ENCODE measurements at places on chromosomes 16 and 17.
A peak's percentile ranks its signal among the peaks of the same experiment; 100 is the strongest.

DNA sequence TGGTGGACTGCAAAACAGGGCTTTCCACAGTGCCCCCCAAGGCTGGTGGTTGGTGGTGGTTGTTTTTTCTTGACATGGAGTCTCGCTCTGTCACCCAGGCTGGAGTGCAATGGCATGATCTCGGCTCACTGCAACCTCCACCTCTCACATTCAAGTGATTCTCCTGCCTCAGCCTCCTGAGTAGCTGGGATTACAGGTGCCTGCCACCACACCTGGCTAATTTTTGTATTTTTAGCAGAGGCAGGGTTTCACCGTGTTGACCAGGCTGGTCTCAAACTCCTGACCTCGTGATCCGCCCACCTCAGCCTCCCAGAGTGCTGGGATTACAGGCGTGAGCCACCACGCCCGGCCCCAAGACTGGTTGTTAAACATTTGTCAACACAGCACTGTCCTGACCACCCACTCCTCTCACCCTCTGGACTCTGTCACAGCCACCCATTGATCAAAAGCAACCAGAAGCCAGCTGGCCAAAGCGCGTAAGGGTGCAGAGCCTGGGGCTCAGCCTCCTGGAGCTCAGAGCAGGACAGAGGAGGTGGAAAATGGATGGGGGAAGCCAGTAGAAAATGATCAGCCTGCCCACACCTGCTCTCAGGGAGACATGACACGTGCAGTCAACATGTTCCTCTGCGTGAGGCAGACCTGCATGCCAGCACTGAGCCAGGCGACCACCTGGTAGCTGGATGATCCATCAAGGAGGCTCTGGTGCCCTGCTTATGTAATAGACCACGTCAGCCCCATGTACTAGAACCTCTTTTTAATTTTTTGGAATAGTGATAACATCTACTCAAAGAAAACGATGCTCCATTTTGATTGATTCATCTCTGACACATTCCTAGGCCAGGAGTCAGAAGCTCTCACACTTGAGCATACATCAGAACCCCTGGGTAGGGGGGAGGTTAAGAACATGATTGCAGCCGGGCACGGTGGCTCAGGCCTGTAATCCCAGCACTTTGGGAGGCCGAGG, 14.8 kb upstream of the OSGIN1 start:
- DNase-seq = no peak

DNA sequence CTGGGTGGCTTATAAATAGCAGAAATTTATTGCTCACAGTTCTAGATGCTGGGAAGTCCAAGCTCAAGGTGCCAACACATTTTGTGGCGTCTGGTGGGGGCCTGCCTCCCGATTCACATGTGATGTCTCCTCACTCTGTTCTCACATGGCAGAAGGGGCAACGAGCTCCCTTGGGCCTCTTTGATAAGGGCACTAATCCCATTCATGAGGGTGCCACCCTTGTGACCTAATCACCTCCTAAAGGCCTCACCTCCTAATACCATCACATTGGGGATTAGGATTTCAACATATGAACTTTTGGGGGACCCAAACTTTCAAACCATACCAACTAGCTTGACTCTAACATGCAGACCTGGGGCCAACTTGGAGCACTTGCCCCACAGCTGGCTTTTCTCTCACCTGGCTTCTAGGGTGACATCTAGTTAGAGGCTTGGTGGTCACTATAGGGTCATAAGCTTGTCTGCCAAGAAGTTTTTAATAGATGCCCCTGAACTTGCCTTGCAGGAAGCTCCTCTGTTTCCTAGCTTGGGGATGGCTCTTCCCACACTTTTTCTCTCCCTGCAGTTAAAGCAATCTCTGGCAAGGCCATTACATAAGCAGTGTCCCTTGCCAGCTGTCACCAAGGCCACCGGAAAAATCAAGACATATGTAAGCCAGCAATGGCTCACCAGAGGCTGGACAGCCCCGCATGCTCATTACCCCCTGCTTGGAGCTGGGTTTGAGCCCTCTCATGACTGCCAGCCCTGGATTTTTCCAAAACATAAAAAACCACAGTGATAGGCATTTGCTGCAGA, 8.4 kb upstream of the MED9 start:
- no peak for DNase-seq

GRCh38 chr16:18983565-18984434, at the start of gene TMC7:
TMC7 (plus strand) TSS chr16:18983934; CDS start chr16:18984064, 130 bp downstream.
- DNase-seq = peak; percentile 76

GRCh38 chr16:67236563-67237395, 9.8 kb downstream of the TMEM208 start:
- DNase-seq = peak; percentile 49

DNA sequence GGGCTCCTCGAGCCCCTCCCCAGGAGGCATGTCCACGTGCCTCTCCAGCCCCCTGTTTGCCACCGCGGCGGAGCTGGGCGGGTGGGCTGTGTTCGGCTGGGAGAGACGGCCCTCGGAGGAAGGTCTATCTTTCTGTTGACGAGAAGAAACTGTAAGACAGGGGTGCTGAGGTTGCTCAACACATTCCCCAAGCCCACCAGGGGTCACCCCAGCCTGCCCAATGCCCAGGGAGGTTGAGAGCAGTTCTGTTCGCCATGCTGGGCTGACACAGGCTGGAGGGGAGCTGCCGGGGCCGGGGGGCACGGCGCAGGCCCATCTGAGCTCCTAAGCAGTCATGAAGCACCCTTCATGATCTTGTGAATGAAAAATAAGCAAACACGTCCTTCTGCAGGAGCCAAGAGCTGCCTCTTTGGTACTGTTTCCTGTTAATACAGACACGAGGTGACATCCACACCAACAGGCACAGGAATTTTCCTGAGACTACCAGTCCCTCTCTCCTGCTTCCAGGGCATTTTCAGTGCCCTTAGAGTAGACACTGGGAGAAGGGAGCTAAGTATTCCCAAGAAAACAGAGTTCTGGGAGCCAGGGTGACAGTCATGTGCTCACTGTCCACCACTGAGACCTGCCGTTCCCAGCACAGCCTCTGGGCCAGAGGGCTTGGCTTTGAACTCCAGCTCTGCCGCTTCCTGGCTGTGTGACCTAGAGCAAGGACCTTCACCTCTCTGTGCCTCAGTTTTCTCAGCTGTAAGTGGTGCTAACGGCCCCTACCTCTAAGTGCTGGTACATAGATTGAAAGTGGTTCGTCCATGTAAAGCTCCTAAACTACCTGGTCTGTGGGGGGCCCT, 9.2 kb downstream of the UBALD2 start:
- DNase-seq = no peak

DNA sequence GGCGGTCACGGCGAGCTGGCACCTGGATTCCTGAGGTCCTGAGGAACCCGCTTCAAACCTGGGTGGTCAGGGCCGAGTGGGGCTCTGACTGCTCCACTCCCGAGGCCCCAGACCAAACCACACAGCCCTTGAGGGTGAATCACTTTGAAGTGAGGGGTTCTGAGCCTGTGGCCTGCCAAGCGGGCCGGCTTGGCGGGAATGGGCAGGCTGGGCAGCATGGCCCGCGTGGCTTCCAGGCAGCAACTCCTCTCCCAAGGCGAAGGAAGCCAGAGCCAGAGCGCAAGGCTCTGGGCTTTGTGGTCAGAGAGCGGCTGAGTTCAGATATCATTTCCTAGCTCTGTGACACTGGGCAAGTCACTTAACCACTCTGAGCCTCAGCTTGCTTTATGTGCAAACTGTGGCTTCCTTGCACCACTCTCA, 42.7 kb downstream of the CMIP start:
- DNase-seq = peak; percentile 63

GRCh38 chr16:6726621-6727020, 606.0 kb upstream of the RBFOX1 start:
- no peak for DNase-seq

DNA sequence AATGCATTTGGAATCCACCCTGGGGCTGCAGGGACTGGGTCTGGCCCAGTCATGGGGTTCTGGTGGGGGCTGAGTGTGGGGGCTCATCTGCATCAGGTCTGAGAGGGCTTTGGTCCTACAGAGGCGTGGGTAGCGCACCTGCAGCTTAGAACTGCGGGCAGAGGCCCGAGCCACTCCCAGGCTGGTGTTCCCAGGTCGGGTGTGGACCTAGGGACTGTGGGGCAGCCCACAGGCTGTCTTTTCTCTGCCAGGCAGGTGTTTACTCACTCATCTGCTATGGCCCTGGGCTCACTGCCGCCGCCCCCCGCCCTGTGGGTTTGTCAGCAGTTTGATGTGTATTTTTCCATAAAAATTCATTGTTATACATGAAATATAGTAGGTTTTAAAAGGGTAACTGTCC, 27.0 kb upstream of the DOC2B start:
- no peak for DNase-seq

DNA sequence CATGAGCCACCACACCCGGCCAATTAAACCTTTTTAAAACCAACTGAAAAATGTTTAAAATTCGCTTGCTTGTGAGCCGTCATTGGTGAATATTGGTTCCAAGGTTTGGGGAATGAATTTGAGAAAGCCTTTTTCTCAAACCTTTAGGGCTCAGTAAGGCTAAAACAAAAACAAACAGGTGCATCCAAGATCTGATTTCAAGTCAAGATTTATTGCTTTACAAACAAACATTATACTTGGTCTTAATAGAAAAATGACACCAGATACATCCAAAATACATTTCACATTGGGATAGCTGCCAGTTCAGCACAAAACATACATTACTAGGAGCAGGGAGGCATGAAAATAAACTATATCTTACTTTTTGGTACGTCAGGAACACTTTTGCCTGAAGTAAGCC, 5.4 kb downstream of the C17orf58 start:
- no peak for DNase-seq

DNA sequence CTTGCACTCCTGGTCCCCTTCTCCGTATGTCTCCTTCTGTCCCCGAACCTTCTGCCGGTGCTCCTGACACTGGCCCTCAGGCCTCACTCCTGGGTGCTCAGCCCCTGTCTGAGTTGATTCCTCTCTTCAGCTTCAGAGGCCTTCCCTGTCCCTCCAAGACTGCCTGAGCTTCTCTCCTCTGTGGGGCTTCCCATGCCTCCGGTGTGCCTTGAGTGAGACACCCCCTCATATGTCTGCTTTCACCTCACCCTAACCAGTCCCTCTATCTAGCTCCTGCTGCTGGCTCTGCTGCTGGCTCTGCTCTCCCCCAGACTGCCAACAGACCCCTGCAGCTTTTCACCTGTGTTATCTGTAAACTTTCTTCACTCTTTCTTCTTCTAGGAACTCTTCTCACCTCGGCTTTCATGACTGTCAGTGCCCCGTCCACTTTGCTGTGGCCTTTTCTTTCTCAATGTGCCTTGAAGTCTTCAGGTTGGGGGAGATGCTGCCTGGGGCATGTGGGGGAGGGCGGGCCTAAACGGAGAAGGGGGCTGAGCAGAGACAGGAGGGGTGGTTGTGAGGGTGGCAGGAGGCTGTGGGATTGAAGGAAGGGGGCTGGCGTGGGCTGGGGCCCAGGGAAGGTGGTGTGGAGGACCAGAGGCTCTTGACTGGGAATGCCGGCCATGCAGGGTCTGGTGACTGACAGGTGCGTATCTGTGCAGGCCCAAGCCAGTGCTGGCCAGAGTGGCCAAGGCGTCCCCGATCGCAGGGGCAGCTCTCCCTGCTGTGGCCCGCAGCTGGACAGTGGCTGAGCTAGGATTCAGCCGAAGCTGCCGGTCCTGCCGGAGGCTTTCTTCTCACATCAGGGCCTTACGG, 81.3 kb downstream of the METRNL start:
- DNase-seq = no peak

DNA sequence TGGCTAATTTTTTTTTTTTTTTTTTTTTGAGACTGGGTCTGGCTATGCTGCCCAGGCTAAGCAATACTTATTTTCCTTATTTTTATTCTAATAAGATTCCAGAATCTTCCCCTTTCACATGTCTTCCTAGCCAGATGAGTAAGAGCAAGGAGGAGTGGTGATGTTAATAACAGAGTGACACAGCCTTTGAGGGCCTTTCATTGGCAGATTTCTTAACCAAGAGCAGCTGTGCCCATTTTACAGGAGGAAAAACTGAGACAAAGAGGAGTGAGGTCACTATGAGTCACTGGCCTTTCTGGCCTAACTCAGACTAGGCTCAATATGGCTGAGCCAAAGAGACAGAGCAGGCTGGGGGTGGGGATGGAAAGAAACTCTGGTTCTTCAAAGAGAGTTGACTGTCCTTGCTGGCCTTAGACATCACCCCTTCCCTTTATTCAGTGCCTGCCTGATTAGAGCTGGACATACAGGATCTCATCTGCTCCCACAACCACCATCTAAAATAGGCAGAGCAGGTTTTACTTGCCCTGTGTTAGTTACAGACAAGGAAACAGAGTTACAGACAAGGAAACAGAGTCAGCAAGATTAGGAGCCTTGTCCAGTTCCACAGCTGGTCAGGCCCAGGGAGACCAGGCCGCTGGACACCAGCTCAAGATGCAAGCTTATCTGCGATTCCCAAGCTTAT, 50.0 kb upstream of the TOB1 start:
- DNase-seq = no peak

- no peak for DNase-seq
Observed at GRCh38 chr17:41510251-41511065, 5.0 kb upstream of the KRT13 start.

DNA sequence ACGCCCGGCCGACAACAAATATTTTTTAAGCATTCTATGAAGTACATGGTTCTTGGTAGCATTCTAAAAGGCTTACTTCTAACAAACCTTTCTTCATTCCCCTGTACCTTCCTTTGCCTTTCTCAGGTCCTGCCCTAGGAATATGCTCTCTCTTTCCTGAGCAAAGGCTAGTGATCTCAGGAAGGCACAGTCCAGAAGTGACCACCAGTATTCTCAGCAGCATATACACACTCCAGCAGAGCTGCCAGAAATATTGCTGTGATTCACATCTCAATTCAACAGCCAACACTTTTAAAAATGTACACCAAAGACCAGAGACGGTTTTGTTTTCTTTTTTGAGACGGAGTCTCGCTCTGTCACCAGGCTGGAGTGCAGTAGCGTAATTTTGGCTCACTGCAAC, 41.4 kb upstream of the ANKFY1 start:
- DNase-seq = no peak

GRCh38 chr17:28944343-28944742, 7.0 kb downstream of the PHF12 start:
- no peak for DNase-seq

GRCh38 chr16:5188989-5189352, 91.4 kb upstream of the EEF2KMT start:
- DNase-seq = no peak

DNA sequence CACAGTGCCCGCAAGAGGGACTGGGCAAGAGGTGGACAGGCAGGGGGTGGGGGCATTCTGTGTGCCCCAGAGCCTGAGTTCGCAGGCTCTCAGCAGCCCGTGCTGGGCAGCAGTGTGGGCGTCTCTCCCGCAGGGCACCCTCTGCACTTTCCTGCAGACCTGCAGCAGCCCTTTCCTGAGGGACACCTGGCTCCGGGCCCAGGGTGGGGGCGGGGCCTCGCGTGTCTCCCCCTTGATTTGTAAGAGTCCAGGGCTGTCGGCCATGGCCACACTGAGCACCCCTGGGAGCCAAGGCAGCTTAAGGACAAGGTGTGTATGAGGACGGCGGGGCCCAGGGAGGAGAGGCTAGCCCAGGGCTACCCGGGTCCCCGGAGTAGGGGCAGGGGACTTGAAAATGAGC, 33.4 kb upstream of the SLC38A10 start:
- no peak for DNase-seq

- DNase-seq = no peak
Observed at GRCh38 chr16:68475071-68475470, 26.8 kb upstream of the SMPD3 start.

GRCh38 chr17:37476431-37477120, 13.1 kb upstream of the DUSP14 start:
- DNase-seq = peak; percentile 57

GRCh38 chr17:45907750-45908395, 13.5 kb downstream of the MAPT start:
- no peak for DNase-seq
